ENCODE measurements at places on chromosomes 6 and 20. TPM values are rescaled to one million over a fixed set of nuclear protein-coding genes. Genes with fewer than 3 reads are reported as not detected.

DNA sequence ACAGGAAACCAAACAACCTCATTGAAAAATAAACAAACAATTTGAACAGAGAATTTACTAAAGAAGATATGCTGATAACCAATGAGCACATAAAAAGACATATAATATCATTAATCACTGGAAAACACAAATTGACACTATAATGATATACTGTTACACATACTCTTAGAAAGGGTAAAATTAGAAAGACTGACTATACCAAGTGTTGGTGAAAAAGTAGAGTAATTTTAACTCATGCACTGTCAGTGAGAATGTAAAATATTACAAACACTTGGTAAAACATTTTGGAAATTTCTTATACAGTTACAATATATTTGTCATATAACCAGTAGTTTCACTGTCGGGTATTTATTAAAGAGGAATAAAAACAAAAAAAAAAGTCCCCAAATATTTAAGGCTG is 1139.2 kb upstream of the GJE1 start:
- no peak for DNase-seq
- H3K27ac ChIP-seq: no peak overlapping the region
- H3K27me3 ChIP-seq: no peaks in the 10 kb centered on the region
- no peaks in the 10 kb centered on the region for H3K36me3 ChIP-seq

DNA sequence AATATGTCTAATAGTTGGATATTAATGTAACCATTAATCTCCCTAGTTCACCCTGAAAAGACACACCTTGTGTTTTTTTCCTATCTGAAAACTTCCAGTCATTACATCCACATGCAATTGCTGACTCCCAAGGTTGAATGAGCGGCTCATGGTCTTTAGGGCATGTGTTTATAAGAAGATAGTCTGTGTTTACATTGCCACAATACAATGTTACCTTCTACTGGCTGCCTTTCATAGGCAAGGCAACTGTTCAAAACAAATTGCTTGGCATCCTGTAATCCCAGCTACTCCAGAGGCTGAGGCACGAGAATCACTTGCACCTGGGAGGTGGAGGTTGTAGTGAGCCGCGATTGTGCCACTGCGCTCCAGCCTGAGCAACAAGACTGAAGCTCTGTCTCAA is 86.8 kb upstream of the SHLD1 start:
- peaks cover 47% of the 10 kb centered on the region for H3K4me1 ChIP-seq
- DNase-seq: no peak
- no peaks in the 10 kb centered on the region for H3K27me3 ChIP-seq
- no peak overlapping the region for H3K4me3 ChIP-seq
- H3K27ac ChIP-seq: no peak overlapping the region
- no peaks in the 10 kb centered on the region for H3K36me3 ChIP-seq

- no peak overlapping the region for H3K4me3 ChIP-seq
- H3K27ac ChIP-seq: no peak overlapping the region
- no peaks in the 10 kb centered on the region for H3K27me3 ChIP-seq
- no peak for DNase-seq
These were observed 12.1 kb downstream of the TJAP1 start for GRCh38 chr6:43489277-43490072.

DNA sequence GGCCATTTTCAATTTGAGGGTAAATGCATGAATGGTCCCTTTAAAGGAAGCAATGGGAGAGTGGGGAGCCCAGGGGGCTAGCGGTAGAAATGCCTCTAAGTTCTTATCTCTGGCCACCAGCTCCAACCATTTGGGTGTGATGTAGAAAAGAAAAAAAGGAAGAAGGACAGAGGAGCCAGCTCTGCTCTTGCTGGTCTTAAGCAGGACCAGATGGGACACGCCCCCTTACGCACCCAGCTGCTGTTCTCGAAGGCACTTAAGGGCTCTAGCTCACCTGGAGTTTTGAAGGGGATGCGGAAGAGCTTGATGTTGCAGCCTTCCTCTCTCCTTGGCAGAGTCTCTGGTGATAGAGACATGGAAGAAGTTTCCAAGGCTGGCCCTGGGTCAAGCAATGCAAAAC is 59.5 kb upstream of the RNF144B start:
- peak overlapping the region; percentile 53 for H3K4me3 ChIP-seq
- peaks cover 46% of the 10 kb centered on the region for H3K4me1 ChIP-seq
- peak overlapping the region; percentile 88 for H3K27ac ChIP-seq
- no peaks in the 10 kb centered on the region for H3K36me3 ChIP-seq

- H3K27me3 ChIP-seq: no peaks in the 10 kb centered on the region
- peaks cover 13% of the 10 kb centered on the region for H3K36me3 ChIP-seq
- no peak overlapping the region for H3K4me3 ChIP-seq
- H3K4me1 ChIP-seq: no peaks in the 10 kb centered on the region
- DNase-seq: no peak
These were observed 144.2 kb downstream of the REV3L start for GRCh38 chr6:111338843-111339242.

DNA sequence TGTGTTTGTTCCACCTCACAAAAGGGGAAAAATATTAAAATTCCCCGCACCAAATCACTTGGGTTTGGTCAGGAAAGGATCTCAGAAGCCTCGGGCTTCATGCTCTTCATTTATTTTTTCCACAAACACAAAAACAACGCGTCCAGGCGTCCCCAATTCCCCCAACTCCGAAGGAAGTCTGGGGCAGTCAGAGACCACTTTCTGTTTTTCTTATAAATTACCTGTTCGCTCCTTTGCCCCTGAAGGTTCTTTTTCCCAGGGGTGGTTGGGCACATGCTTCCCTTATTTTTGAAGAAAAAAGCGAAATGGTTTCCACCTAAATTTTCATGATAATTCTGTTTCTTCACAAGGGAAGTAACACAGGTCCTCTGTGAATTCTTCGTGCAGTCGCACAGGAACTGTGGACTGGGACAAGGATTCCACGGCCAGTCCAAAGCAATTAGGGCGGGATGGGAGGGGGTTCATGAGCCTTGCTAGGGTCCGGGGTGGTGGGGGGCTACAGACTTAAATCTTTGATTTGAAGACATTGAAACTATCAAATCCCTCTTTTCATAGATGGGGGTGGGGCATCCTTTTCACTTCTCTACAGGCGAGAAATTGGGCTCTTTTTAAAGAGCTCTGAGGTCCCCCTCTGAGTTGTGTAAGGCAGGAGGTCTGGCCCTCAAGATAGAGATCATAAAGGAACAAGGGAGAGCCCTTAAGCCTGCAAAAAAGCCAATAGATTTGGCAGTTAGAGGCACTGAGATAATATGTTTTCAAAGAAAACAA is 30.5 kb upstream of the HFE start:
- H3K4me1 ChIP-seq: peaks cover 18% of the 10 kb centered on the region
- H3K27me3 ChIP-seq: no peaks in the 10 kb centered on the region
- peak overlapping the region; percentile 98 for H3K4me3 ChIP-seq
- peak overlapping the region; percentile 99 for H3K27ac ChIP-seq
- no peak for DNase-seq

- no peak overlapping the region for H3K27ac ChIP-seq
- H3K4me3 ChIP-seq: no peak overlapping the region
- H3K27me3 ChIP-seq: peaks cover 8% of the 10 kb centered on the region
These were observed 166.3 kb downstream of the SAMD5 start for GRCh38 chr6:147674794-147675193.

DNA sequence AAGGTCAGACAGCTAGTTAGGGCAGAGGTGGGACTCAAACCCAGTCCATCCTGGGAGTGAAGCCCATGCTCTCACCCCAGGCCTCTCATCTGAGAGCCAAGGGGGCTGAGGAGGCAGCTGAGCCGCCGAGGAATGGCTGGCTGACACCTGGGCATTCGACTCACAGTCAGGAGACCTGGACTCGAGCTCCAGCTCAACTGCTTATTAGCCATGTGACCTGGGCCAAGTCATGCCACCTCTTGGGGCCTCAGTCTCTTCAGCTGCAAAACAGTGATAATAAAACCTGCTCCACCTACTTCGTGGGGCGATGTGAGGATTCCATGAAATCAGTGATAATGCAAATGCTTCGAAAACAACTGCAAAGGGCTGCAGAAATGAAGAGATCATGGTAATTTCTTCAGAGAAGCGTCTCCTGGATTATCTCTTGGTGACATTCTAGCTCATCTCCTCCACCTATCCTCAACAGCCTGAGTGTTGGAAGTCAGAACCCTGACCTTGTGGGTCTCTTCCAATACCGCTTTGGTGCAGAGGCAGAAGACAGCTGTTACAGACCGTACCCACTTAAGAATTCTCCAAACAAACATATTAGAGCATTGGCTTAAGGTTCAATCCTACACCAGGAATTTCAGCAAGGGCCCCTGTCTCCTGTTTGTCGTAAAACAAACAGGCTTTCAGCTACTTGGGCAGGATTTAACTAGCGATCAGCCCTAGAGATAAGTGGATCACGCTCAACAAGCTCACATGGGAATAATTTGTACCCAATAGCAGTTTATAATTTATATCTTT is 60.0 kb upstream of the PIM1 start:
- DNase-seq: no peak
- no peaks in the 10 kb centered on the region for H3K36me3 ChIP-seq
- no peak overlapping the region for H3K27ac ChIP-seq
- H3K27me3 ChIP-seq: peaks cover 3% of the 10 kb centered on the region
- peaks cover under 1% of the 10 kb centered on the region for H3K4me1 ChIP-seq
- H3K4me3 ChIP-seq: no peak overlapping the region

DNA sequence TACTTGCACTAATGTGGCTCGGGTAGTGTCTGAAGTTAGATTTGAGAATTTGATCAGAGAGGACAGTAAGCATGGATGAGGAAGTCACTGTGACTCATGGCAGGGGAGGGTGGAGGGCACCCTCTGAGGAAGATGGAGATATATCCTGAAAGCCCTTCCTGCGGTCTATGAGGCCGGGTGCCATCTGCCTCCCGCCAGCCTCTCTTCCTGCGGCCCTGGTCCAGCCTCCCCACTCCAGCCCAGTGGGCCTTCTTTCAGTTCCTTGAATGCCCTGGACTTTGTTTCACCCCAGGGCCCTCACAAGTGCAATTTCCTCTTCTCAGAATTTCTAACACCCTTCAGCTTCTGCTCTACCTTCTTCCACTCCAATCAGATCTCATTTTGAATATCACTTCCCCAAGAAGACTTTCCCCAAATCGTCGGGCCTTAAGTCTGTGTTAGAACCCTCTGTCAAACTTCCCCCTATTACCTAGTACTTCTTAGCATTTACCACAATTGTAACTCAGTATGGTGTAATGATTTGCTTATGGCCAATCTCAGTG is 20.2 kb upstream of the TNFAIP3 start:
- no peaks in the 10 kb centered on the region for H3K4me1 ChIP-seq
- H3K27ac ChIP-seq: no peak overlapping the region
- DNase-seq: peak; percentile 41
- no peaks in the 10 kb centered on the region for H3K27me3 ChIP-seq

DNA sequence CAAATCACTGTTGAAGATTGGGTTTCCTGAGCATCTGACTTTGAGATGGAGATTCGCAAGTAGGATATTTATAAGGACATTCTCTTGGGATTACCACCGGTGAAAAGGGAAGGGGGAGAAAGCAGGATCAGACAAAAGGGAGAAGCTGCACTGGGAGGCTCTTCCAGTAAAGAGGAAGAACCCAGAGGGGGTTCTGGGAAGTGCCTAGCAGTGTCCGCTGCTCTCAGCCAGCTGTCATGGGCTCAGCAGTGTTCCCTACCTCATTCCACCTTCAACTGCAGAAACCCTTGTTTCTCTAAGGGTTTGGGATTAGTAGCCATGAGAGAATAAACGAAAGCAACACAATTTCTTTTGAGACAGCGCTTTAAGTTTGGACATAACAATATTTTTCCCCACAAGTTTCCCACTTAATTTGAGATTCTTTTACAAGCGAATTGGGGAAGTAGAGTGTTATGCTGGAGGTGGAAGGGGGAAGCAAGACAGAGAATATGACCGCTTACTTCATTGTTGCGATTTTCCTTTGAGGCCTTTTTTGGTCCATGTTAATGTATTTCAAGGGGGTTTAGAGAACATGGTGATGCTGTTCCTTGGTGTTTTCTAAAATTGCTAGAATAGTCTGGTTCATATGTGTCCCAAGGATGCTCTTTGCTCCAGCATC is 154.5 kb upstream of the SCGN start:
- H3K4me1 ChIP-seq: no peaks in the 10 kb centered on the region
- H3K4me3 ChIP-seq: no peak overlapping the region
- no peak overlapping the region for H3K27ac ChIP-seq

DNA sequence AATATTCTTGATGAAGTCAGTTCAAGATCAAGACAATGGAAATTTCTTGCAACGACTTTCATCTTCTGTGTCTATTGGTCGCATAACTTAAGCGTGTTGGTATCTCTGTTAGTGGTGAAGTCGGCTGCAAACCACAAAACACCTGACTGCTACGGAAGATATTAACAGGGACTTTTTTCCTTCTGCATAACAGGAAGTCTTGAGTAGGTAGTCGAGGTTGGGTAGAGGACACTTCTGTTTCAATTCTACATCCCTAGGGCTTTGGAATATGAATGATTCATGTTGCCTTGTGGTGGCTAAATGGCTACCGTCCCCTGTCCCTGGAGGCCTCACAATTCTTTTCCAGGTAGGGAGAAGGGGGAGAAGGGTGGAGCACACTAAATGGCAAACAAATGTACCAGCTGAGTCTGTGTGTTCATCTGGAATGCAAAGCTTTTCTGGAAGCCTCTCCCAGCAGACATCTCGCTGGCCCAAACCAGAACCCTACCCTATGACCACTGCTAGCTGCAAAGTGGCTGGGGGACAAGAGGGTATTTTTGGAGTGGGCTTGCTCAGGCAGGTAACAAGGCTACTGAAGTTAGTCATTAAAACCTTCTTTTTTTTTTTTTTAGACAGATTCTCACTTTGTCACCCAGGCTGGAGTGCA is 34.6 kb upstream of the NKX2-2 start:
- H3K4me3 ChIP-seq: no peak overlapping the region
- H3K4me1 ChIP-seq: no peaks in the 10 kb centered on the region
- H3K36me3 ChIP-seq: no peaks in the 10 kb centered on the region
- peaks cover 11% of the 10 kb centered on the region for H3K27me3 ChIP-seq
- no peak overlapping the region for H3K27ac ChIP-seq
- no peak for DNase-seq

GRCh38 chr6:106098383-106099234 is 12.5 kb downstream of the PRDM1 start:
- H3K27ac ChIP-seq: peak overlapping the region; percentile 76
- H3K4me1 ChIP-seq: peaks cover 36% of the 10 kb centered on the region
- H3K27me3 ChIP-seq: peaks cover under 1% of the 10 kb centered on the region
- no peak for DNase-seq

DNA sequence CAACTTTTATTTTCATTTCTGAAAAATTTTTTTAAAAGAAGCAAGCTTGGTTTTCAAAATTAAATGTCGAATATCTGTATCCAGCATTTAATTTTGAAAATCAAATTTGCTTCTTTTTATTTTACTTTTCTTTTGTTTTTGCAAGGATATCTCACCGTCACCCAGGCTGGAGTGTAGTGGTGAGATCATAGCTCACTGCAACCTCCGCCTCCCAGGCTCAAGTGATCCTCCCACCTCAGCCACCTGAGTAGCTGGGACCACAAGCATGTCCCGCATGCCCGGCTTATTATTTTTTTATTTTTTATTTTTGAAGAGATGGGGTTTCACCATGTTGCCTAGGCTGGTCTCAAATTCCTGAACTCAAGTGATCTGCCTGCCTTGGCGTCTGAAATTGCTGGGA is 17.0 kb upstream of the EPB41L2 start:
- no peaks in the 10 kb centered on the region for H3K4me1 ChIP-seq
- H3K36me3 ChIP-seq: no peaks in the 10 kb centered on the region
- no peak overlapping the region for H3K27ac ChIP-seq
- no peaks in the 10 kb centered on the region for H3K27me3 ChIP-seq

GRCh38 chr6:79737172-79737571 is 106.0 kb downstream of the SH3BGRL2 start:
- no peak for DNase-seq
- H3K36me3 ChIP-seq: no peaks in the 10 kb centered on the region
- no peak overlapping the region for H3K4me3 ChIP-seq
- peaks cover 8% of the 10 kb centered on the region for H3K27me3 ChIP-seq
- H3K27ac ChIP-seq: no peak overlapping the region
- no peaks in the 10 kb centered on the region for H3K4me1 ChIP-seq

Gene EMILIN3
- not detected for polyA plus RNA-seq

All from naive B cell (primary cell).